Bronchial epithelial cell (primary cell): ENCODE measurements at places on chromosomes 13 and 19. TPM values are rescaled to one million over a fixed set of nuclear protein-coding genes. Genes with fewer than 3 reads are reported as not detected.

Gene KCNJ14
- total RNA-seq, result 1.0 and 1.1 TPM in 2 replicates

Gene CEACAM16
- total RNA-seq, result not detected in 2 replicates

Gene OR7A5
- total RNA-seq, result not detected in 2 replicates

Gene UBL3
- total RNA-seq, result 16.1 and 19.8 TPM in 2 replicates

Gene ZNF730
- under 0.01 and 0.13 TPM in 2 replicates for total RNA-seq

Gene LIM2
- not detected in 2 replicates for total RNA-seq

Gene S1PR5
- total RNA-seq, result 6.6 and 7.8 TPM in 2 replicates

Gene MCOLN1
- total RNA-seq, result 3.7 and 3.8 TPM in 2 replicates

Gene CEACAM19
- total RNA-seq, result 0.53 and 2.7 TPM in 2 replicates

Gene UCHL3
- 74.5 and 101 TPM in 2 replicates for total RNA-seq

- DNase-seq, result peak; percentile 87
Observed at GRCh38 chr13:66659701-66660467, 570.3 kb downstream of the PCDH9 start.

- no peak for DNase-seq
Observed at GRCh38 chr13:108741930-108742329, 112.5 kb downstream of the MYO16 start.

- DNase-seq, result peak; percentile 15
Observed at GRCh38 chr13:59982631-59983382, 180.9 kb downstream of the DIAPH3 start.

- DNase-seq, result no peak
Observed at GRCh38 chr13:50016444-50016843, 1.2 kb downstream of the KCNRG start.

DNA sequence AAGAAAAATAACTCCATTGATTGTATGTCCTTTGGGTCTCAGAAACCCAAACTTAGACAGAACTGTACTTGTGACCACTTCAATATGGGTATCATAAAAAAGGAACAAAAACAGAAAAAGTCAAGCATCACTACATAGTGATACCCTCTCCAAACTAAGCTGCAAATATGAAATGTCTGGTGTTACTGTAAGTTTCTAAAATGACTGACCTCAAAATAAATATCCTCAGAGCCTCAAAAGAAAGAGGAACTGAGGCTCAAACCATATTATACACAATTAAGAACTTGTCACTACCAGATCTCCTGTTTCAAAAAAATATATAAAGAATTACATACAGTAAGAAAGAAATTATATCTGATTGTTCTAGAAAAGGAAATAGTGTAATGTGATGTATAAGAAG is 787.9 kb upstream of the KLHL1 start:
- DNase-seq, result no peak

DNA sequence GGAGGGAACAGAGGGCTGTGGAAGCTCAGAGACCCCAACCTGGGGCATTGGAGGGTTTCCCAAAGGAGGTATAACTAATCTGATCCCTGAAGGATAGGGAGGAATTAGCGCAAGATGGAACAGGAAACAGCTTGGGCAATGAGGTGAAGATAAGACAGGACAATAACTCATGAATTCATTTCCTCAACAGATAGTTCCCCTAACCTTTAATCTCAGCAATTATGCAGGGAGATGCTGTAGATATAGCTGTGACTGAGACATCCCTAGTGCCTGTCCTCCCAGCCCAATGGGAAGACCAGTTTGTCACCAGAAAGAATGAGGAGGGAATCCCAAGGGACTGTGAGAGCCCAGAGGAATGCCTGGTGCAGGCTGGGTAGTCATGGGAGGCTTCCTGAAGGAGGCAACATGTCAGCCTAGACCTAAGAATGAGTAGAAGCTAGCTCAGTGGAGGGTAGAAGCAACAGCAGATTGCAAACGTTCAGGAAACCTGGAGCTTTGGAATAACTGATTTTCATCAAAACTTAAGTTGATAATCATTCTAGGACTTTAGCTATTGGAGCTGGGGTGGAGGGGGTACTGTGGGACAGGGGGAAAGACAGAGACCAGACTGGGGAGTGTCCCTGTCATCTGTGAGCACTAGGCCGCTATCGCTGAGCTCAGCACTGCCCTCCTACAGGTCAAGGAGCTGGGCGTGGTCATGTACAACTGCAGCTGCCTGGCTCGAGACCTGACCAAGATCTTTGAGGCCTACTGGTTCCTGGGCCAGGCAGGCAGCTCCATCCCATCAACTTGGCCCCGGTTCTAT is 18.8 kb downstream of the HIPK4 start:
- DNase-seq, result no peak

DNA sequence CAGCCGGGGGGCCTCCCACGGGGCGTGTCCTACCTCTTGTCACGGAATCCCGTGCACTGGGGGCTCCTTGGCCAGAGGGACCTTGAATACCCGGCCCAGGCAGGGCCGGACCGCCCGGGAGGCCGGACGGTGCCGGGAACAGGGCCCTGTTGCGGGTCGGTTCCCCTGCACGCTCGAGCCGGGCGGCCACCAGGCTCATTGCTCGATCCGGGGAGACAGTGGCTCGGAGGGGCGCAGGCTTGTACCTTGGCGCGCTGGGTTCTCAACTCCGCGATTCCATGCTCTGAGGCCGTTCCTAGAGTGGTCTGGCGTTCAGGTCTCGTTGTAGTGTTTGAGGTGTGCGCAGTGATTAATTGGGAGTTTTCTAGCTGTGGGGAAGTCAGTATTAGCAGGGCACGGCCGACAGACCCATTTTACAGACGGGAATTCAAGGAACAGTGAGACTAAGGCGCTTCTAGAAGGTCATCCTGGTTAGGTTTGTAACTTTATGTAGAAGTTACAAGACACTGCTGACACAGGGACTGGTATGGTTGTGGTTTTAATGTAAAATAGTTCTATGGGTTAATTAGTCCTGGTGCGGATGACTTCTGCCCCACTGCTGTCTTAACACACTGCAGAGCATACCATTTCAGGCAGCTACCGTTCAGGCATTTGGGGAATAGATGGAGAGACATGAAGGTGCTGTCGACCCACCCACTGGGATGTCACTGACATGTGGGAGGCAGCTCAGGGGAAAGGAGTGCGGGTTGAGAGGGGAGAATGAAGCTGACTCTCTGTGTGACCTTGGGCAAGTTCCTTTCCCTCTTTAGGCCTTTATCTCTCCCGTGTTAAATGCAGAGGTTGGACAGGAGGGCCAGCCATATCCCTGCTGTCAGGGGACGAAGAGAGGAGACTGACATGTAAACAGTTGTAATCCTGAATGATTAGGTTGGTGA is 592 bp downstream of the CLPTM1 start:
- DNase-seq, result peak; percentile 10

- DNase-seq, result no peak
Observed at GRCh38 chr13:91355826-91356710, 8.6 kb downstream of the MIR17HG start.

DNA sequence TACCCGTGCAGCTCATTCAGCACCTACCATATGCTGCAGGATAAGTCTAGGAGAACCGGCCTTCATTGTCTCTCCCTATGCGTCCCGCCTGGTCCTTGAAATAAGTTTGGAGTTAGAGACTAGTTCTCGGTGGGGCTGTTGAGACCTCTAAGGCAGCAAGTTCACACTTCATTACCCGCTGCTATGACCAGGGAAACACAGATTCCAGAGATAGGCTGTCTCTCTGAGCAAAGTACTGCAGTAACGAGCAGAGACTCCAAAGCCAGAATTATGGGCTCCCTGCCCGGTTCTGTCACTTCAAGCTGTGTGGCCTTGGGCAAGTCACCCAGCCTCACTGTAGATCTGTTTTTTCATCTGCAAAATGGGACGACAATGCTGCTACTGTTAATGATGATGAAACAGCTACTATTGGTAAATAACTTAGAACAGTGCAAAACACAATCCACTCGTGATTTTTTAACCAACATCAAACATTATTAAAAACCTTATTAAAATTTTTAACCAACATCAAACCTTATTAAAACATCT is 184.1 kb downstream of the USP12 start:
- no peak for DNase-seq

DNA sequence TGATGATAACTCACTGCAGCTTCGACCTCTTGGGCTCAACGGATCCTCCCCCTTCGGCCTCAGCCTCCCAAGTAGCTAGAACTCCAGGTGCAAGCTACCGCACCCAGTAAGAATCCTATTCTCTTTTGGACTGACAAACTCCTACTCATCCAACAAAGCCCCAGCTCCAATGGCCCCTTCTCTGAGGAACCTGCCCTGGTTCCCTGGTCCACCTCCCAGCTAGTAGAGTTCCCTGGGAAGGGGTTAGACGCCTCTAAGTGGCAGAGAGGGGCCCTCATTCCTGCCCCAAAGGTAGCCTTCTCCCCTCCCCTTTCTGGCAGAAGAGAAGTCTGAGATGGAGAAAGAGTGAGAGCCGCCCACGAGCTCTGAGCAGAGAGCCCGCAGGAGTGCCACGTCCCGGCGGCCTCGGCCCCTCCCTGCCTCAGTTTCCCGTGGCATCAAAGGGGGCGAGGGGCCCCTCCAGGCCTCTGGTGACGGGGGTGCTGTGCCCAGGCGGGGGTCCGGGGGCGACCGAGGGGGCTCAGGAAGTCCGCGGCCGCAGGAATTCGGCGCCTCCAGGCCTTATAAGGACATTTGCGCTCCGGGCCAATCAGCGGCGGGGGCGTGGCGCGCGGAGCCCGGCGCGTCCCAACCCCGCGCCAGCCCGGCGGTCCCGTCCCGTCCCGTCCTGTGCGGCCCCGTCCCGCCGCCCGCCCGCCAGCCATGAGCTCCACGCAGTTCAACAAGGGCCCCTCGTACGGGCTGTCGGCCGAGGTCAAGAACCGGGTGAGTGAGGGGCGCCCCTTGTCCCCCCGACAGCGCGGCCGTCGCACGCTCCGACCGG is at the start of gene CNN2:
TSS of gene CNN2 (plus strand) at position 649 of the 823 bp plus-strand sequence. CDS start at position 703, 54 bp downstream.
- DNase-seq, result peak; percentile 38

DNA sequence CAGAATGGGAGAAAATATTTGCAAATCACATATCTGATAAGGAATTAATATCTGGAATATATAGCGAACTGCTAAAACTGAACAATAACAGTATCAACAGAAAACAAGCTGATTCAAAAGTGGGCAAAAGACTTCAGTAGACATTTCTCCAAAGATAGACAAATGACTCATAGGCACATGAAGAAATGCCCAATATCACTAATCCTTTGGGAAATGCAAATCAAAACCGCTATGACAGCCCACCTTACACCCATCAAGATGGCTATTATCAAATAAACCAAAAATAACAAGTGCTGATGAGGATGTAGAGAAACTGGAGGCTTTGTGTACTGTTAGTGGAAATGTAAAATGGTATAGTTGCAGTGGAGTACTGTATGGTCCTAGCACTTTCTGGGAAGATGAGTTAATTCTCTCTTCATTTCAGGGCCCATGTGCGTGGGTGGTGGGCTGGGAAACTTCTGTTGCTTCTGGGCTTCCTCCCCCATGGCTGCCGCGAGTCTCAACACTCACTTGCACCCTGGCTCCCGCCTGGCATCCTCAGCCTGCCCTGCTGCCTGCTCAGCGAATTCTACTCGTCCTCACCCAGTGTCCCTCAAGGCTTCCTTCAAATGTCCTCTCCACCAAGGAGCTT is 12.4 kb upstream of the GJA3 start:
- no peak for DNase-seq

GRCh38 chr13:28344163-28344562 is 150.8 kb downstream of the FLT1 start:
- DNase-seq, result no peak

DNA sequence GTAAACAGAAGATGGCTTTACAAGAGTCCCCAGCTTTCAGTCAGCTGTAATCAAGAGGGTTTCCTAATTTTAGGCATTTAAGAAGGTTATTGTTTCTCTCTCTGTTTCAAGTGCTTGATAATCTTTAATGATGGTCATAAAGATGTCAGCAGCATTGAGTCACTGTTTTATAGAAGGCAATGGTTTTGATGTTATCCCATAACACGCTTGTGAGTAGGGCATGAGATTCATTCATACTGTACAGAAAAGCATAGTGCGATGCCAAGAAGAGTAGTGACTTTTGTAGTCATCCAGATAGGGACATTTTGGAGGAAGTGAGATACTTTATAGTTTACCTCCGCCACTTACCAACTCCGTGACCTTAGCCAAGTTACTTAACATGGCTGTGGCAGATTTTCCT is 364.2 kb upstream of the SLC10A2 start:
- no peak for DNase-seq

- peak; percentile 35 for DNase-seq
Observed at GRCh38 chr19:17205237-17206140, 9.7 kb upstream of the USE1 start.

- no peak for DNase-seq
Observed at GRCh38 chr13:41408746-41409145, 48.6 kb upstream of the RGCC start.

- no peak for DNase-seq
Observed at GRCh38 chr13:85287528-85287927, 511.7 kb downstream of the SLITRK6 start.
